ENCODE measurements at places on chromosomes 11 and 22. TPM values are rescaled to one million over a fixed set of nuclear protein-coding genes. Genes with fewer than 3 reads are reported as not detected.

The MAJIN gene
- not detected for total RNA-seq

DNA sequence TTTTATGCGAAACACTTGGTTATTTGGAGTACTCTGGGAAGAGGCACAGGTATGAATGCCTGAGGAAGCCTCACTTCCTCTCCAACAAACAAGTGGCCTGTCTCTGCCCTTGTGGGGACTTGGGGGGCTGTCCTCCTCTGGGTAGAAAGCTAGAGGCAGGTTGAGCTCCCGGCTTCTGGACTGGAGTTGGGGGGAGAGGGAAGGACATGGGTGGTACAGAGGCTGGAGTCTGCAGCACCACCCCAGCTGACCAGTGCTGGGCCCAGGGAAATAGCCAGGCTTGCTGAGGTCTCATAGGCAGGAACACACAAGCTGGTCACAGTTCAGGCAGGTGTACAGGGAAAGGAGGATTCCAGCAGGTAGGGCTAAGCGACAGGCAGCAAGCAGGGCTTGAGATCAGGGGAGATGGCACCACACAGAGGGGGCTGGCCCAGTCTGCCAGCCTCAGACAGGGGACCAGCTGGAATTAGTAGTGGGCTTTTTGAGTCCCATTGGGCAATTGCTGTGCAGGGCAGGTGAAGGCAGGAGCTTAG is 135.3 kb upstream of the TEAD1 start:
- no peak for DNase-seq

The KRTAP5-1 gene
- total RNA-seq: not detected

DNA sequence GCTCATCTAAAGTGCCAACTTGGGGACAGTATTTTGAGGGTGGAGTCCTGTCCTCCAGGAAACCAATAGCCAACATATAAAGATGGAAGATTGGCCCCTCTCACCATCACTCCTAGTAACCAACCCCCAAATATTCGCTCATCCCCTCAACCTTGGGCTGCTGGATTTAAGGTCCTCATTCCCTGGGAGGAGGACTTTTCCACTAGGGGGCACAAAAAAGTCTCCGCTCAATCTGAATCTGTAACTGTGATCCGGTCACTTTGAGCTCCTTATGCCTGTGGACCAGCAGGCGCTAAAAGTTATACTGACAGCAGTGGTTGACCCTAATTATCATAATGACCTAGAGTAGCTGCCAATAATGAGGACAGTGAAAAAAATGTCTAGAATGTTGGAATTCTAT is 20.5 kb upstream of the CLPB start:
- DNase-seq: no peak

DNA sequence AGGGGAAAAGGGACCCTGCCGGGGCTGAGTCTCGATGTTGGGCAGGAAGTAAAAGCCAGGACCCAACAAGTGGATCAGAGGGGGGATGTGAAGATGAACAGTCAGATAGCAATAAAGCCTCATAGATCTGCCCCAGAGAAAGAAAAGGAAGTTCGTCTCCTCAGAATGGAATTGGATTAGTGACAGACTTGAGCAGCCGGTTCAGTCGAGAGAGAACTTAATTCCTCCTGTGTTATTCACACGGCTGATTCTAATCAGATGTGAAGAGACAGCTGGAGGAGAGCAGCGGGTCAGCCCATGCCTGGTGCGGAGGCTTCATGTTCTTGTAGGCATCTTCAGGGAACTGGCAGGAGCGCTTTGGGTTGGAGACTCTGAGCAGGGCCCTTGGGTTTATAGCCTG is 29.3 kb upstream of the CABP7 start:
- DNase-seq: no peak

DNA sequence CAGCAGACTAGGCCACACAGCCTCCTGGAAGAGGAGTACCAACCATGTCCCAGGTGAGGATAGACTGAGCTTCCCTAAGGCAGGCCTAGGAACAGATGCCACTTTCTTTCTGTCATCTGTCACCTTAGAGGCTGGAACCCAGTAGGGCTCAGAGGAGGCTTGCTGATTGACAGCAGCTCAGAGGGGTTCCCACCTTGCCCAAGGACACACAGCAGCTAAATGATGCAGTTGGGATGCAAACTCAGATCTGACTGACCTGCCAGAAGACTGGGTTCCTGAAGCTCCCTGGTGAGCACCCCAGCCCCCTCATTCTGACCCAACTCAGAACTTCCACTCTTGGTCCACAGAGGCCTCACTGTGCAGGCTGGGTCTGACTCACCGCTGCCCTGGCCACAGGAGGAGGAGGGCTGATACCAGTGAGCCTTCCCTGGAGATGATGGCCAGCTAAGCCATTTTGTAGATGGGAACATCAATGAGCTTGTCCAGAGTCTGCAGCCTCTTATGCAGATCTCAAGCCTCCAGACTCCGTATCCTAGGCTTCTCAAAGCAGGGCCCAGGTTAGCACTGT is 14.0 kb downstream of the CAPN5 start:
- no peak for DNase-seq

The SYT12 gene
- not detected for total RNA-seq

DNA sequence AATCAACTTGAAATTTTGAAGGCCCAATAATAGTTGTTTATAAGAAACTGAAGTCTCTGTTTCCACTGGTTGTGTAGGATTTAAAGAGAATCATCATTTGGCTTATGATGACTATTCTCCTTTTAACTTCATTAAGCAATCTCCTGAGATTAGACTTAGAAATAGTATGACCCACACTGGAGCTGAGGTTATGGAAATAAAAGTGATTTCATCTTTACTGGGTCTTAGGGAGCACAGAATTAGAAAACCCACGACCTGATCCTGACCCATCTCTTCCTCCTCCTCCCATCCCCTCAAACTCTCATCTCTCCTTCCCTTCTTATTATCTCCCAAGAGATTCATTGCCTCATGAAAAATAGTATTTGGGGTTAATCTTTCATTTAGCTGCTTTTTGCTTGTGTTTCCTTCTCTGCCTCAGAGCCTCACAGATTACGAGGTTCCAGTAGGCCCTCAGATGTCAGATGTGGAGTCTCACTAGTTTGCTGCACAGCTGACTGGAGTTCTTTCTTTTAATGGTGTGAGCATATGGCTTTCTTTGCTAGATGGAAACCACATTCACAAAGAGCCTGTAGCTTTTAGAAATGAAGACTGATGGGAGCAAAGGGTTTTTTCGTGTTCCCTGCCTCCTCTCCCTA is 85.0 kb downstream of the ALX4 start:
- DNase-seq: no peak

- peak; percentile 70 for DNase-seq
Measured at GRCh38 chr11:66081505-66081904, 11.4 kb downstream of the PACS1 start.

The KCNA4 gene
- not detected for total RNA-seq

DNA sequence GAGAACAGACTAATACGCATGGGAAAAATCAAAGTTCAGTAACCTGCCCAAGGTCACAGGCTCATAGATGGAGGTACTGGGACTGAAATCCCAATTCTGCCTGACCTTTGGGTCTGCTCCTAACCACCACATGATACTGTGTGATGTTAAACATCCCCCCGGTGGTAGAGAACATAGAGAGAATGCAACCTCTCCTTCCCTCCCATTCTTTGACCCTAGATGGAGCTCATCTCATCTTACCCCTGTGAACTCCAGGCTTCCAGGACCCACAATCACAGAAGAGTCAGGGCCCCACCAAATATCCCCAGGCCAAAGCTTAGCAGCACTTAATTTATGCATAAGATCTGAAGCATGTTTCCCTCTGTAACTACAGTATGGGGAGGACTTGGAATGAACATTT is 198.5 kb downstream of the MYO18B start:
- DNase-seq: no peak

The GRM5 gene
- total RNA-seq: not detected

The SLC22A12 gene
- not detected for total RNA-seq

The C22orf31 gene
- total RNA-seq: not detected

The EPS8L2 gene
- 20.2 TPM for total RNA-seq

The KCNJ5 gene
- total RNA-seq: not detected

GRCh38 chr11:67606093-67606491 is 644 bp upstream of the NDUFV1 start:
- no peak for DNase-seq

The UCP3 gene
- total RNA-seq: 4.1 TPM

DNA sequence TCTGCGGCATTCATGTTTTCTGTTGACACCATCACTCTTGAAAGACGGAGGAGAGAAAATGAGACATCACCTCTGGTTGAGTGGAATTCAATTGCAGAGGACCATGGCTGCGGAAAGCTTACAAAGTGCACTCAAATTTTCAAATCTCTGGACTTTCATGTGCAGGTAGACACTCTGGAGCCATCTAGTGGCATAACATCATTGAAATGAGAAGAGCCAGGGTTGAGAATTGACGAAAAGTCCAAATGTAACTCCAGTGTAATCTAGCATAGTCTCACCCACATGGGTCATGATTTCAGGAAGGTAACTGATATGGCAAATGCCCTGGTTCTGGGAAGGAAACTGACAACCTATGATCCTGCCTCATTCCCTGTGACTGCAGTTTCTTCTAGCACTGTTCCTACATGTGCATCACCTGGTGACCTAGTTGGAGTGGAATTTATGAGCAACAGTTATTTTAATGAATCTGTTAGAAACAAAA is 687.8 kb downstream of the KCNA4 start:
- DNase-seq: no peak

Measured in activated T-helper 1 cell treated with anti-CD3 and anti-CD28 coated beads, Interleukin-12 subunit alpha, Interleukin-12 subunit beta, Interleukin-2, Interleukin-4 antibody, amounts not matched to agents 30 ng/mL and 10 ng/mL and 1 ng/mL, durations not matched to agents 14 hours and 24 hours and 36 hours (primary cell).